Mesothelial cell of epicardium (in vitro differentiated cells): ENCODE measurements at places on chromosomes 16 and 17. TPM values are rescaled to one million over a fixed set of nuclear protein-coding genes. Genes with fewer than 3 reads are reported as not detected.

DNA sequence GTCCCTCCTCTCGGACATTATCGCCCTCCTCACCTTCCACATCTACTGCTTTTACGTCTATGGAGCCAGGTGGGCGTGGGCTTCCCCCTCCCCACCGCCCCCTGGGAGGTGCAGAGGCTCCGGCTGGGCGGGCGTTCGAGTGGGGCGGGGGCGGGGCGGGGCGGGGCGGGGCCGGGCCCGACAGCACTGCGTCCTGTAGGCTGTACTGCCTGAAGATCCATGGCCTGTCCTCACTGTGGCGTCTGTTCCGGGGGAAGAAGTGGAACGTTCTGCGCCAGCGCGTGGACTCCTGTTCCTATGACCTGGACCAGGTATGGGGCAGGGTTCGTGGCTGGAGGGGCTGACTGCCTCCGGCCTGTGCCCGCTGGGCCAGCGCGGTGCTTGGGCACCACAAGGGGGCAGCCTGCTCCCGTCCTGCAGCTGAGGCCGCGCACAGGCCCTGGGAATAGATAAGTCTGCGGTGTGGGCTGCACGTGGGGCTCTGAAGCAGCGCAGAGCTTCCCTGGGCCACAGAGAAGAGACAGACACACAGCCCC lies 9.2 kb downstream of the PIGQ start:
- DNase-seq: no peak
- peaks cover 4% of the 10 kb centered on the region for H3K36me3 ChIP-seq
- H3K27ac ChIP-seq: no peak overlapping the region
- no peak overlapping the region for H3K4me3 ChIP-seq
- H3K4me1 ChIP-seq: no peaks in the 10 kb centered on the region

DNA sequence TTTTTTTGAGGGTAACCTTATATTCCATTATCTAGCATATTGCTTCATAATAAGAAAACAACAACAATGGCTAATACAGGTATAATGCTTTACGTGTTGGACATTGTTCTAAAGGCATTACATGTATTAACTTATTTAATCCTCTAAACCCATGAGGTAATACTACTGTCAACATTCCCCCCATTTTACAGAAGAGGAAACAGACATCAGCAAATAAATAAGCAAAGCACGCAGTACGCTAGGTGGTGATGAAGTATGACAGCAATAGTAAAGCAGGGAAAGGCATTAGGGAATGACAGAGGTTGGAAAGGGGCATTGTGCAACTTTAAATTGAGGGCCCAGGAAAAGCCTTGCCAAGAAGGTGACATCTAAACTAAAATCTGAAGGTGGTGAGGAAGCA lies 4.6 kb downstream of the ANKRD40 start:
- H3K4me3 ChIP-seq: no peak overlapping the region
- H3K36me3 ChIP-seq: peaks cover 24% of the 10 kb centered on the region
- H3K27ac ChIP-seq: no peak overlapping the region

The BCO1 gene
- total RNA-seq: not detected in 3 replicates

The OTOP2 gene
- total RNA-seq: not detected in 3 replicates

The NTN1 gene
- total RNA-seq: 2.3 to 2.6 TPM (median 2.5 TPM) in 3 replicates

- peaks cover 36% of the 10 kb centered on the region for H3K4me1 ChIP-seq
- no peak overlapping the region for H3K4me3 ChIP-seq
- no peaks in the 10 kb centered on the region for H3K27me3 ChIP-seq
- DNase-seq: no peak
- no peak overlapping the region for H3K27ac ChIP-seq
- peaks cover 4% of the 10 kb centered on the region for H3K36me3 ChIP-seq
Observed at GRCh38 chr17:75342996-75343395, 53.8 kb upstream of the SLC25A19 start.

DNA sequence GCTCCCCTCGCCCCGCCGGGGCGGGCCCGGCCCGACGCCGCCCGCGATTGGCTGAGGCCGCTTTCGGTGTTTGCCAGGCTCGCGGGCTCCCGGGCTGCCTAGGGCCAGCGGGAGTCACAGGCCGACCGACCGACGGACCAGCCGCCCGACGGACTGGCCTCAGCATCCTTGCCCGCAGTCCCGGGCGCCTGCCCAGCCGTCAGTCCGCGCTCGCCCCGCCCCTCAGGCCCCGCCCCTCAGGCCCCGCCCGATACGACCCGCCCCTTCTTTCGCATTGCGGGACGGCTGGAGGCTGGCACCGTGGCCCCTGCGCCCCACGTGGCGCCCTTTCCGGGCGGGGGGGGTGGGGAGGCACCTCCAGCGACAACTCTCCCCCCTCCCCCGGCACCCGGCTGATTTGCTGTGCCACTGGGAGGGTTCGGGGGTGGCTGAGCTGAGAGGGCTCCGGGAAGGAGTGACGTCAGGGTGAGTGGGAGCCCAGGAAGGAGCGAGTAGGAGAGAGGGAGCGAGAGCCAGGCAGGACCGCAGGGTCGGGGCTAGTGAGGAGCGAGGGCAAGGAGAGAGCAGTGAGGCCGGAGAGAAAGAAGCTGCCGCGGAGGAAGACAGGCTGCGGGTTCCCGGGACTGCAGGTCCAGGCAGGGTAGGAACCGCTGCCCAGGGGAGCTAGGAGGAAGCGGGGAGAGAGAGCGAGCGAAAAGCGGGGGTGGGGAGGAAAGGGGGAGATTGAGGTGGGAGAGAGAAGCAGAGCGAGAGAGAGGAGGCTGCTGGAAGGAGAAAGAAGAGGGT lies at the start of gene ASPHD1:
ASPHD1 (plus strand) TSS at position 387 of the 786 bp plus-strand sequence. CDS start 484 bp downstream, outside the sequence.
- H3K4me1 ChIP-seq: peaks cover 28% of the 10 kb centered on the region
- no peaks in the 10 kb centered on the region for H3K36me3 ChIP-seq
- H3K27ac ChIP-seq: peak within 1 kb of the TSS; percentile 94
- DNase-seq: no peak
- H3K27me3 ChIP-seq: peaks cover 39% of the 10 kb centered on the region

DNA sequence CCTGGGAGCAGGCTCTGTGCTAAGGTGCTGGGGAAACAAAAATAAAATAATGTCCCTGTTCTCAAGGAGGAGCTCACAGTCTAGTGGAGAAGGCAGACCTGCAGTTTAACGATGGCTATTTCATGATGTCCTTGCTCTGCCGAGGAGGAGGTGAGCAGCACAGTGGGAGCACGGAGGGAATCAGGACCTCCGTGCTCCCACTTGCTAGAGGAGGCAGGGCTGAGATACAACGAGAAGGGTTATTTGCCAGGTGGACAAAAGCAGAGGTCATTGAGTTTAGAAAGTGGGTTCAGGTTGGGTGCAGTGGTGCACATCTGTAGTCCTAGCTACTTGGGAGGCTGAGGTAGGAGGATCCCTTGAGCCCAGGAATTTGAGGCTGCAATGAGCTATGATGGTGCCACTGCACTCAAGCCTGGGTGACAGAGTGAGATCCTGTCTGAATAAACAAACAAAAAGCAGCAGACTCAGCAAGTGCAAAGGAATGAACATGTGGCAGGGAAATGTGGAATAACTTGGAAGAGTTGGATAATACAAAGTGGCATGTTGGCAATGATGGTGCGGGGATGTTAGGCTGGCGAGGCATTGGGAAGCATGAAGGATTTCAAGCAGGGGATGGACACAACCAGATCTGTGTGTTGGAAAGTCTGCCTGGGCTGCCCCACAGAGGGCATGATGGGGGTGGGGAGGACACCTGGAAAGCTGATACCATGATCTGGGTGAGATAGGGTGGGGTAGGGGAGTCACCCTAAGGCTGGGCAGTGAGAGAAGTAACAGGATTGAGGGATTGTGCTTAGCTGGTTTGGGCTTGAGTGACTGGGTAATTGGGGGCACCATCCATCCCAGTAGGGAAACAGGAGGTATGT lies 12.8 kb upstream of the TNS4 start:
- H3K4me3 ChIP-seq: no peak overlapping the region
- H3K36me3 ChIP-seq: no peaks in the 10 kb centered on the region
- H3K27me3 ChIP-seq: peaks cover 11% of the 10 kb centered on the region
- DNase-seq: no peak
- no peak overlapping the region for H3K27ac ChIP-seq
- peaks cover 29% of the 10 kb centered on the region for H3K4me1 ChIP-seq

GRCh38 chr17:292531-293382 lies 59.9 kb downstream of the RPH3AL start:
- H3K4me3 ChIP-seq: no peak overlapping the region
- peaks cover 3% of the 10 kb centered on the region for H3K36me3 ChIP-seq
- no peak overlapping the region for H3K27ac ChIP-seq
- DNase-seq: peak; percentile 5
- H3K4me1 ChIP-seq: no peaks in the 10 kb centered on the region

The CES3 gene
- total RNA-seq: 4.8 to 5.4 TPM (median 5.1 TPM) in 3 replicates

DNA sequence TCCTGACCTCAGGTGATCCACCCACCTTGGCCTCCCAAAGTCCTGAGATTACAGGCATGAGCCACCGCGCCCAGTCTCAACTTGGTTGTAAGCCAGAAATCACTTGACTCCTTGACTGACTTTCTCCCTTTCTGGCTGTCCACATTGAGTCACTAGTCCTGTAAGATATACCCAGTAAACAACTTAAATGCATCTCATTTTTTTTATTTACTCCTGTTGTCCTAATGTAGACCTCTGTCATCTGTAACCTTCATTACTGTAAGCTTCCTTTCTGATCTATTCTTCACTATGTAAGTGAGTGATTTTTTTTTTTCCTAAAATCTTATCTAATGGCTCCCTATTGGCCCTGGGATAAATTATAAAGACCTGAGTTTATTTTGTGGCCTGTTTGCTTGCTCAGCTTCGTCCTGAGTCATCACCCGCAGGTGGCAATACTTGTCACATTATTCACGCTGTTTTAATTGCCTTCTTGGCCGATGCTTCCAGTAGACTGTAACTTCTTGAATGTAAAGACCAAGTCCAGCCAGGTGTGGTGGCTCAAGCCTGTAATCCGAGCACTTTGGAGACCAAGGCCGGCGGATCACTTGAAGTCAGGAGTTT lies 41.0 kb downstream of the PAFAH1B1 start:
- no peak for DNase-seq
- peaks cover 9% of the 10 kb centered on the region for H3K36me3 ChIP-seq
- H3K27ac ChIP-seq: no peak overlapping the region
- no peak overlapping the region for H3K4me3 ChIP-seq
- no peaks in the 10 kb centered on the region for H3K27me3 ChIP-seq
- H3K4me1 ChIP-seq: peaks cover 21% of the 10 kb centered on the region

The UBFD1 gene
- total RNA-seq: 99.6 to 114 TPM (median 109 TPM) in 3 replicates

DNA sequence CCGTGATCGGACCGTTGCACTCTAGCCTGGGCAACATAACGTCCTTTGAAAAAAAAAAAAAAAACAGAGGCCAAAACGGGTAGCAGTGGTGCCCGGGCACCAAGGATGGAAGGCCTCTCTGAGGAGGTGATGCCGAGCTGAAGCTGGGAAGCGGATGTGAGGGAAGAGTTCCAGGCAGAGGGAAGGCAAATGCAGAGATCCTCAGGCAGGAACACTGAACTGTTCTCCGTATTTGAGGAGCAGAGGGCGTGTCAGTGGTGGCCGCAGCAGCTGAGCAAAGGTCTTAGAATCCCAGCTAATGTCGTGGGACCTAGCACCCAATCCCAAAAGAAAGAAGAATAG lies 656 bp upstream of the KCTD13 start:
- H3K4me1 ChIP-seq: peaks cover 31% of the 10 kb centered on the region
- peak overlapping the region; percentile 98 for H3K27ac ChIP-seq
- H3K36me3 ChIP-seq: no peaks in the 10 kb centered on the region
